Thoracic aorta (tissue), 2 donors: ENCODE measurements at places on chromosomes 16 and 17.

GRCh38 chr17:10046786-10047785 lies 142.0 kb upstream of the RCVRN start:
- no peaks in the 10 kb centered on the region for H3K36me3 ChIP-seq
- no peak overlapping the region for H3K27ac ChIP-seq

- H3K27me3 ChIP-seq: no peaks in the 10 kb centered on the region
- H3K4me3 ChIP-seq: no peak overlapping the region
- H3K4me1 ChIP-seq: no peaks in the 10 kb centered on the region
- peaks cover 19% of the 10 kb centered on the region for H3K36me3 ChIP-seq
These were observed 14.6 kb downstream of the SCIMP start for GRCh38 chr17:5220074-5220473.

- H3K4me3 ChIP-seq: no peak overlapping the region
- DNase-seq: no peak
- no peak overlapping the region for H3K27ac ChIP-seq
- no peaks in the 10 kb centered on the region for H3K27me3 ChIP-seq
- H3K36me3 ChIP-seq: no peaks in the 10 kb centered on the region
- no peaks in the 10 kb centered on the region for H3K4me1 ChIP-seq
These were observed 39.3 kb downstream of the TNFRSF13B start for GRCh38 chr17:16932611-16933010.

GRCh38 chr17:43548689-43549379 lies 2.7 kb upstream of the ETV4 start:
- no peak overlapping the region for H3K27ac ChIP-seq
- DNase-seq: no peak

DNA sequence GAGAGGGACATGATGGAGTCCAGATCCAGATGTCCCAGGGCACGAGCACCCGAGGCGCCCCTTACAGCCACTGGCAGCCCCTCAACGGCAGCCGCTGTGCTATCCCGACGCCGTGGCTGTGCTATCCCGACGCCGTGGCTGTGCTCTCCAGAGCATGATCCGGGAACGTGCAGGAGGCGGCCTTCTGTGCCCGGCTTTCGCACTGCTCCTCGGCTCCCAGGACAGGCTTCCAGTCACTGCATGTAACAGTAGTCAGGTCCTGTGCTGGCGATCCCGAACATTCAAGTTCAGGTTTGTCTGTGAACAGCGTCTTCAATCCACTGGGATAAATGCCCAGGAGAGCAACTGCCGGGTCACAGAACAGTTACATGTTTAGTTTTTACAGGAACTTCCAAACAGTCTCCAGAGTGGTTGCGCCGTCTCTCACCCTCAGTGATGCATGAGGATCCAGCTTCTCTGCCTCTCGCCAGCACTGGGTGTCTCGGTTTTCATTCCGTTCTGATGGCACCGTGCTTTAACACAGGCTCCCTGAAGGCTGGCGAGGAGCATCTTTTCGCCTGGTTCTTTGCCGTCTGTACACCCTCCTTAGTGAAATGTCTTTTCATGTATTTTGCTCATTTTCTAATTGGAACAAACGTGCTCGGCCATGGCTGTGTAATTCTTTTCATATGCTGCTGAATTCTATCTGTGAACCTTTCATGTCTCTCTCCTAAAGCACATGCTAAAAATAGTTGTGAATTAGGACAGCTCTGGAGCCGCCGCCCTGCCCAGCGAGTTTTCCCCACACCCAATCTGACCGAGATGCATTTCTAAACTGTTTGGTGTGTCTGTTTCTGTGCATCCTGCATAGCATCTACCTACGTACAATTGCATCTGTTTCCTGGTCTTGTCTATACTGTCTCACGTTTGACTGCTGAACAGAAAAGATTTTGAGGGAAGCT lies 72.6 kb upstream of the METRNL start:
- no peaks in the 10 kb centered on the region for H3K27me3 ChIP-seq
- no peak overlapping the region for H3K27ac ChIP-seq
- no peak overlapping the region for H3K4me3 ChIP-seq
- DNase-seq: no peak
- no peaks in the 10 kb centered on the region for H3K4me1 ChIP-seq

- H3K36me3 ChIP-seq: no peaks in the 10 kb centered on the region
- no peak for DNase-seq
- no peaks in the 10 kb centered on the region for H3K27me3 ChIP-seq
- H3K4me3 ChIP-seq: no peak overlapping the region
These were observed 460.6 kb downstream of the KCNJ2 start for GRCh38 chr17:70629902-70630301.

DNA sequence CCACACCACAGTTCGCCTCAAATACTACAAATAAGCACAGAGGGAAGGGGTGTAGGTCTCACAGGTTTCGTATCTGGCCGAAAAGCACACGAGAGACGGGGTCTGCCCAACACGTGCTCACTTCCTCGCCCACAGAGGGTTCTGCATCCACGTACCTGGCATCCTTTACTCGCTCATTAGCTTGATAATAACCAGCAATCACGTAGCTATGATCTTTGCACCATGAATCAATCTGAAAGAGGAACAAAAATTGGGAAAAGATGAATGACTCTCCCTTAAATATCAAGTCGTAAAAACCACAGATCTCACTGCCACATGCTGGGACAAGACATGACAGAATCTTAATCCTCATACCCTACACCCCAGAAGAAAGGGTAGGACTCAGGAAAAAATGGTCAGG lies 10.5 kb downstream of the EMC8 start:
- H3K27me3 ChIP-seq: no peaks in the 10 kb centered on the region
- DNase-seq: no peak
- H3K27ac ChIP-seq: no peak overlapping the region
- H3K4me1 ChIP-seq: no peaks in the 10 kb centered on the region
- H3K36me3 ChIP-seq: peaks cover 26% of the 10 kb centered on the region

- no peak overlapping the region for H3K4me3 ChIP-seq
- H3K36me3 ChIP-seq: no peaks in the 10 kb centered on the region
- H3K4me1 ChIP-seq: peaks cover 13% of the 10 kb centered on the region
- no peak overlapping the region for H3K27ac ChIP-seq
These were observed 3.2 kb upstream of the CRHR1 start for GRCh38 chr17:45780921-45781320.

DNA sequence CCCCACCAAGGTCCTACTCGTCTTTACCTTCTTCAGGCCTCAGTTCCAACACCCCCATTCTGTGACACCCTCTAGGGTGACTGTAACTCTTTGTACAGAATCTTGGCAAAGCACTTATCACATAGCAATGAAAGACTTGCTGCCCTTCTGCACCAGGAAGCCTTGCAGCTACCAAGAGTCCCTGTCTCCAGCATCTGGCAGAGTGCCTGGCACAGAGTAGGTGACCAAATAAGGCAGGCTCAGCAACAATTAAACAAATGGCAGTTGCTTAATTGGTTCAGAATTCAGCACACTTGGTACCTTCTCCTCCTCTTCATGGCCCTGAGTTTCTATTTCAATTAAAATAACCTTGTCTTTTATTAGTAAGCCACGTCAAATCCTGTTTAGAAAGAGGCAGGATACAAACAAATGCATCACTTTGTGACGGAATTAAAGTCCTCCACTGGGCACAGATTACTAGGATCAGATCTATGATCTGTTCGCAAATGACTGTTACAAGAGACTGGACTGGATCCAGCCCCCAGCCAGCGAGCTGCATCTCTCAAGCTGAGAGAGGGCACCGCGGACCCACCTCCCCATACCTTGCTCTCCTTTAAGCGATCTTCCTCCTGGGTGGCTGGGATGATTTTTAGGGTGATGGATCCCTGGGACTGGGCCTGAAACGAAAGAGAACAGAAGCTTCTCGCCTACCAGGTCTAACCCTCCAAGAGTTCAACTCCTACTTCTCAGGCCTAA lies 9.4 kb downstream of the MPP3 start:
- no peaks in the 10 kb centered on the region for H3K27me3 ChIP-seq
- no peak for DNase-seq
- H3K4me1 ChIP-seq: no peaks in the 10 kb centered on the region
- H3K4me3 ChIP-seq: no peak overlapping the region
- no peak overlapping the region for H3K27ac ChIP-seq

- H3K27ac ChIP-seq: no peak overlapping the region
- no peak for DNase-seq
- H3K36me3 ChIP-seq: no peaks in the 10 kb centered on the region
- no peak overlapping the region for H3K4me3 ChIP-seq
- no peaks in the 10 kb centered on the region for H3K4me1 ChIP-seq
- H3K27me3 ChIP-seq: no peaks in the 10 kb centered on the region
These were observed 21.8 kb downstream of the KCNJ16 start for GRCh38 chr17:70096861-70097260.

GRCh38 chr16:12732600-12732999 lies 71.1 kb downstream of the CPPED1 start:
- H3K4me3 ChIP-seq: no peak overlapping the region
- no peak overlapping the region for H3K27ac ChIP-seq
- H3K27me3 ChIP-seq: no peaks in the 10 kb centered on the region
- H3K4me1 ChIP-seq: peaks cover 8% of the 10 kb centered on the region

DNA sequence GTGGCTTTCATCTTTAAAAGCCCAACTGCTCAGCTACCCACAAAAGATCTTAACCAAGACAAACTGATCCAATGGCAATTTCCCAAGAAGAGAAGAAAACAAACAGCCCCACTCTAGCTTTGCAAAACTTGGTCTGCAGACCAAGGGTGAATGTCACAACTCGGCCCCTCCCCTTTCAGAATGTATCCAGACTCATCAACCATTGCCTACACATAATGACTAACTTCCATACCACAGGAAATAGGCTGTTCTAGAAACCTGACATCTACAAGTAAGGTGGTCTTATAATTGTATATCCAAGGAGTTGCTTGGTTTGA lies 16.0 kb downstream of the DCUN1D3 start:
- no peak overlapping the region for H3K4me3 ChIP-seq
- H3K36me3 ChIP-seq: no peaks in the 10 kb centered on the region
- no peaks in the 10 kb centered on the region for H3K27me3 ChIP-seq
- H3K4me1 ChIP-seq: peaks cover 34% of the 10 kb centered on the region
- H3K27ac ChIP-seq: no peak overlapping the region
- DNase-seq: no peak

DNA sequence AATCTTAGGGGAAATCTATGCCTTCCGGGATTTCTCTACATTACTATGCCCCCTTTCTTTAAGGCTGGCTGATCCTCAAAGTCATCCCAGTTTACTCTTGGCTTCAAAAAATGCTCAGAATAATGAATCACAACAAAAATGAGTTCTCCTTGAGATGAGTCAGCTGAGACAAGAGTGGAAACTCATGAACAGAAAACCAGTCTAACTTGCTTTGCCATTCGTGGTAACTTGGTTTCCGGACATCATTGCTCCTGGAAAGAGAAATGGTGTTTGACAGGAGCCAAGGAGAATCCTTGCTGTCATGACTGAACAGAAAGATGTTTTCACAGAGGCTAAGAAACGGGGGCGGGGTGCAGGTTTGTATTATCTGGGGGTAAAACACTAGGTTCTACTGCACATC lies 435.6 kb upstream of the DYNLRB2 start:
- H3K27ac ChIP-seq: no peak overlapping the region
- H3K36me3 ChIP-seq: no peaks in the 10 kb centered on the region
- no peak overlapping the region for H3K4me3 ChIP-seq
- no peaks in the 10 kb centered on the region for H3K4me1 ChIP-seq
- no peak for DNase-seq

GRCh38 chr17:64016231-64016784 lies 4.1 kb downstream of the ICAM2 start:
- H3K36me3 ChIP-seq: no peaks in the 10 kb centered on the region
- H3K4me1 ChIP-seq: no peaks in the 10 kb centered on the region
- H3K27ac ChIP-seq: no peak overlapping the region
- no peak overlapping the region for H3K4me3 ChIP-seq
- no peak for DNase-seq

GRCh38 chr16:76661691-76662235 lies 384.6 kb downstream of the CNTNAP4 start:
- H3K27me3 ChIP-seq: no peaks in the 10 kb centered on the region
- no peaks in the 10 kb centered on the region for H3K4me1 ChIP-seq
- no peaks in the 10 kb centered on the region for H3K36me3 ChIP-seq
- DNase-seq: no peak
- no peak overlapping the region for H3K4me3 ChIP-seq
- no peak overlapping the region for H3K27ac ChIP-seq

- H3K4me1 ChIP-seq: peaks cover 10% of the 10 kb centered on the region
- no peak for DNase-seq
- no peak overlapping the region for H3K4me3 ChIP-seq
These were observed 4.9 kb downstream of the FASN start for GRCh38 chr17:82092995-82093751.

GRCh38 chr17:72477491-72477890 lies 356.7 kb downstream of the SOX9 start:
- H3K36me3 ChIP-seq: no peaks in the 10 kb centered on the region
- H3K4me3 ChIP-seq: no peak overlapping the region
- no peaks in the 10 kb centered on the region for H3K27me3 ChIP-seq

- H3K4me1 ChIP-seq: no peaks in the 10 kb centered on the region
- H3K4me3 ChIP-seq: peak overlapping the region; percentile 26
- no peak for DNase-seq
- no peaks in the 10 kb centered on the region for H3K27me3 ChIP-seq
These were observed 8.4 kb downstream of the GDE1 start for GRCh38 chr16:19513377-19514053.

- no peak for DNase-seq
- peak overlapping the region; percentile 96 for H3K27ac ChIP-seq
- H3K4me3 ChIP-seq: peak overlapping the region; percentile 85
These were observed 1.0 kb upstream of the ARMC5 start for GRCh38 chr16:31458073-31458843.

- H3K36me3 ChIP-seq: no peaks in the 10 kb centered on the region
- no peak overlapping the region for H3K4me3 ChIP-seq
- no peak for DNase-seq
- no peak overlapping the region for H3K27ac ChIP-seq
- no peaks in the 10 kb centered on the region for H3K27me3 ChIP-seq
- H3K4me1 ChIP-seq: no peaks in the 10 kb centered on the region
These were observed 137.0 kb upstream of the SOX9 start for GRCh38 chr17:71983828-71984227.

- H3K4me1 ChIP-seq: no peaks in the 10 kb centered on the region
- H3K27me3 ChIP-seq: no peaks in the 10 kb centered on the region
- H3K27ac ChIP-seq: no peak overlapping the region
- no peak overlapping the region for H3K4me3 ChIP-seq
These were observed 216.2 kb downstream of the RBFOX1 start for GRCh38 chr16:7548796-7549318.

DNA sequence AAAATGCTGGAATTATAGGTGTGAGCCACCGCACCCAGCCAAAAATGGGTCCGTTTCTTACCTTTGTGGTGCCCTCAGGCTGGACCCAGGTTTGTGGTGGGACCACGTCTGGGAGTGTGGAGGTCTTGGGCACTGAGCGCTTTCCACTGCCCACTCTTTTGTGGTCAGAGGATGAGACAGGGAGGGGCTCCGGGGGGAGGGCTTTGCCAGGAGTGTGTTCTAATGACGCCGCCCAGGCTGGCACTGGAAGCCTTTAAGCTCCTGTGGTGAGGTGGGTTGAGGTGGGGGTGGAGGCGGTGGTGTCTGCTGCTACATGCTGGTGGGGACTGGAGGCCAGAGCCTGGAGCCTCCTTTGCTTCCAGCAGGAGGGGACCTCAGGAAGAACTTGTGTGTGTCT lies 12.8 kb upstream of the ADCY7 start:
- no peak overlapping the region for H3K4me3 ChIP-seq
- H3K4me1 ChIP-seq: peaks cover 13% of the 10 kb centered on the region
- no peaks in the 10 kb centered on the region for H3K36me3 ChIP-seq
- H3K27me3 ChIP-seq: no peaks in the 10 kb centered on the region

- DNase-seq: no peak
- H3K36me3 ChIP-seq: no peaks in the 10 kb centered on the region
- H3K4me1 ChIP-seq: peaks cover 39% of the 10 kb centered on the region
- no peak overlapping the region for H3K4me3 ChIP-seq
- no peaks in the 10 kb centered on the region for H3K27me3 ChIP-seq
- peak overlapping the region; percentile 99 for H3K27ac ChIP-seq
These were observed 3.2 kb upstream of the UBALD1 start for GRCh38 chr16:4617880-4618279.

- no peak overlapping the region for H3K27ac ChIP-seq
- H3K4me1 ChIP-seq: peaks cover 30% of the 10 kb centered on the region
- peaks cover 9% of the 10 kb centered on the region for H3K36me3 ChIP-seq
- peak overlapping the region; percentile 71 for H3K4me3 ChIP-seq
These were observed 504 bp upstream of the COPRS start for GRCh38 chr17:31859487-31860008.
